Trophoblast cell (in vitro differentiated cells and primary cell): ENCODE measurements at places on chromosomes 6 and 20.

GRCh38 chr6:98578016-98578415 lies 256.4 kb upstream of the POU3F2 start:
- no peak for DNase-seq

DNA sequence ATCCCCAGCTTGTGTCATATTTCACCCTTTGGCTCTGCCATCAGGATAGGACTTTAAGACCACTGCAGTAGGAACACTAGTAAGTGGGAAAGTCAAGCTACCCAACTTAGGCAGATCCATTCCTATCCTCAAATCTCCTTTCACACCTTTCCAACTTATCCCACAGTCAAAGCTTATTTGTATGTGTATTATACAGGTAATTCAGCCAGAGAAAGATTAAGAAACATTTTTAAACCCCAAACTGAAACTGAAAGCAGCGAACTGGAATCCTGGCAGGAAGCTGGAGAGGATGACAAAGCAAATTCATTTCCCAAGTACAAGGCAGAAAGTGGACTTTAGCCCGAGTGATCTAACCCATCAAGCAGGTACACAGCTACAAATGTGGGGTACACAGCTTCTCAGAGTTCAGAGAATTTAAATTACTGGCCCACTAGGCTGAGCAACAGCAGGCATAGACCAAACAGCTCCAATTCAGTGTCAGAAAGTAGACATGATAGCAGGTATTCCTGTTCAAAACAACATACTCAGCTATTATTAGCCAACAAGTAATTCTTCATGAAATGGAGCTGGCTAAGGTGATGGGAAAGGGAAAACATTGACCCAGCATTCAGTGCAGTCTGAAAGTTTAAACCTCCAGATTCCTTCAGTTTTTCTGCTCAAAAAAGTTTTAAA lies 39.1 kb downstream of the ILRUN start:
- DNase-seq, result peak; percentile 56

DNA sequence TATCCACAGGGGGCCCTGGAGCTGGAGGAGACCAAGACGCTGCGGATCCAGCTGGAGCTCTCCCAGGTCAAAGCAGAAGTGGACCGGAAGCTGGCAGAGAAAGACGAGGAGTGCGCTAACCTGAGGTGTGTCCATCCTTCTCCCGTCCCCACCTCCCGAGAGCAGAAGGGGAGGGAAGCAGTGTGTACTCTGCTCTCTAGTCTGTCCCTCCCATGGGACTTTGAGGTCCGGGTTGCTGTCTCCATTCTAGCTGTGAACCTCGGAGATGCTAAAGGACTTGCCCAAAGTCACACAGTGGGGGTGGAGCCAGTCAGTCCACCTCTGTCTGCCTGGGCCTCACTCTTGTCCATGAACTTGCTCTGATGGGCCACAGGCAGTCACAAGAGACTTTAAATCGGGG lies 44.1 kb downstream of the MYH7B start:
- no peak for DNase-seq

DNA sequence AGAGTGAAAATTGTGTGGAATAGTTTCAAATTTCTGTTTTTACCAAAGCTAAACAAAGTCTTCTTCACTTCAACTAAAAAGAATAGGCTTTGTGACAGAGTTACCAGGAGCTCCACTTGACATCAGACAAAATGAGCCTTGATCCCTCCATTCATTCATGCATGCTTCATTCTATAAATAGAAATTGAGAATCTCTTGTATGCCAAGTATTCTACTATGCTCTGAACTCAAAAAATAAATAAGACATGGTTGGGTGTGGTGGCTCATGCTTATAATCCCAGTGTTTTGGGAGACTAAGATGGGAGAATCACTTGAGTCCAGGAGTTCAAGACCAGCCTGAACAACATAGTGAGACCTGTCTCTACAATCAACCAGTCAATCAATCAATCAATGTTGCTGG lies 236.6 kb upstream of the FAM83B start:
- no peak for DNase-seq

DNA sequence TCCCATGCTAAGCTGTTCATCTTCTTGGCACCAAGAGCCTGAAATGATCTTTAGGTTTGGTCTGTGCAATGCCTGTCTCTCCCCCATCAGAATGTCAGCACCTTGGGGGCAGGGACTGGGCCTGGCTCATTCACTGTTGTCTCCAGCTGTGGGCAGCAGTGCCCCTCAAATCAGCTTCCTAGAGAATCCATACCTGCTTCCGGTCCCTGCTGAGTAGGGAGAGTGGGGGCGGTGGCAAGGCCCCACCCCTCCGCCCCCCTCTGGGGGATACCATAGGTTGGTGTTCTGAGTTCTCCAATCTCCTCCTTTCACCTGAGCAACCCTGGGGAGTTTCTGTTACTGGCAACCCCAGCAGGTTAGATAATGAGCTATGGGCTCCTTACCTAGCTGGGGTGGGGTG lies 19.2 kb upstream of the SPDEF start:
- no peak for DNase-seq

DNA sequence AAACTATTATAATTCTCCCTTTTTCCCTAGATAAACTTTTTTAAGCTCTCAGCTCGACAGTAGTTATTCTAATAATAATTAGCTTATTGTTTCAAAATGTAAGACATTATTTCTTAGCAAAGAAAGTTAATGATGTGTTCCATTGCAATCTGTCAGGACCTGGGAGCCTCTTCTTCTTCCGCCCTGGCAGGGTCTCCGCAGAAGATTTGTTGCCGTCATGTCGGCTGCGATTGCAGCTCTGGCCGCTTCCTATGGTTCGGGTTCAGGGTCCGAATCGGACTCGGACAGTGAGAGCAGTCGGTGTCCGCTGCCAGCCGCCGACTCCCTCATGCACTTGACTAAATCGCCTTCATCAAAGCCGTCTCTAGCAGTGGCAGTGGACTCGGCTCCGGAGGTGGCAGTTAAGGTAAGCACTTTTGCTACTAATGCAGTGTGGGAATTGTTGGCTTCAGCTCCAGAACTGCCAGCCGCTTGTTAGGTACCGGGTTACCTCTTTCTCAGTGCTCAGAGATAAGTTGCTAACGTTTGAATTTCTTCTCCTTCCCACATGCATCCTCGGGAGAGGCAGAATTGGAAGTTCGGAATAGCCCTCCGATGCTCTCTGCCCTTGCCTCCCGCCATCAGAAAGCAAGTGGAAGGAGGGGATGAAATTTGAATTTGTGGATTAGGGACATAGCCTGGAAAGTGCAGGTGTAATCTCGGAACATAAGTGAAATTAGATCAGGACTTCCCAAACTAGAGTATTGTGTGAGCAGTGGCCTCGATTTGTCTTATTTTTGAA lies at the start of gene CDC40:
Gene CDC40 (plus strand): TSS at position 200 of the 781 bp plus-strand sequence. CDS start 18 bp downstream, at position 218.
- DNase-seq, result no peak
